ENCODE measurements at places on chromosomes 5 and 9.

- no peak for DNase-seq
Measured at GRCh38 chr5:14851999-14852526, 19.5 kb downstream of the ANKH start.

GRCh38 chr9:94783102-94783682, 56.7 kb downstream of the AOPEP start:
- DNase-seq = peak; percentile 69

GRCh38 chr5:38831909-38832308, 13.9 kb upstream of the OSMR start:
- DNase-seq = no peak

DNA sequence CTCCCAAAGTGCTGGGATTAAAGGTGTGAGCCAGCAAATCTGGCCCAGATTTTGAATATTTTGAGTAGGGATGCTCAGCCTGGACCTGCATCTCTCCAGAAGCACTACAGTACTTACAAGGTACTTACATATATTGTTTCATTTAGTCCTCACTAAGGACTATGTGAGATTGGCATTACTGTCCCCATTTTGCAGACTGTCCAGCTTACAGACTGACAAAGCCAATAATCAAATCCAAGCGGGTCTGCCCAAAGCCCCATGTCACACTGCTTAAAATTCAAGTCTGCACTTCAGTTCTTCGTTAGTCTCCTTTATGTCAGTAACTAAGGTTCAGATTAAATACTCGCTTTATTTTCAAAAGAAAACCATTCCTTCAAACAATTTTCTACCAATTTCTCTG, 7.1 kb downstream of the MAPKAP1 start:
- no peak for DNase-seq

DNA sequence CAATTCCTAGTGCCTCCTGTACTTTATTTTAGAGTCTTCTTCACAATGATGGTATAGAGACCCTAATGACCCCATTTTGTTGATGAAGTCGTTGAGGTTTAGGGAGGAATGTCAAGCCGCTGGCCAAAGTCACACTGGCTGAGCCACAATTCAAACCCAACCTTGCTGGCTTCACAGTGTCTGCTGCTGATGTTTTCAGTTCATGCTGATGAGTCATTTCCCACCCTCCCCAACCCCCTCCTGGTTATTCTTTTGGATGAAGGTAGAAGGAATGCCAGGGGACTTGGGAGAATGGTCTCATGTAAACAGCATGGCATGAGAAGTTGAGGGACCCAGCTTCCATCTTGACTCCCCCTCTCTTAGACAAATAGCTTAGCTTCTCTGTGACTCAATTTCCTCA, 68.6 kb downstream of the TMEM252 start:
- DNase-seq = no peak

DNA sequence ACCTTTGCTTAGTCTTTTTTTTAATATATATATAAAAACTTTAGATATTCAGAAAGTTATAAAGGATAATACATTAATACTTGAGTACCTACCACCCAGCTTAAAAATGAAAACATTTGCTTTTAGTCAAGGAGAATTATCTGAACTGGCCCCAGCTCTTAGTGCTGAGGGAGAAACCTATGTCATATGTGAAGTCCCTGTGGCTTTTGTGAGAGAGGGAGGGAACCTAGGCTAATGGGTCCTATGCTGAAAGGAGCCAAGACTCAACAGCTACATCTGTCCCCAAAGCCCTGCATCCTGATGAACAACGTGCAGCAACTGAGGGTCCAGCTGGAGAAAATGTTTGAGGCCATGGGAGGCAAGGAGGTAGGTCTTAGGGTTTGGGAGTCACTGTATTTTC, 92.0 kb upstream of the RUSC2 start:
- DNase-seq = no peak

DNA sequence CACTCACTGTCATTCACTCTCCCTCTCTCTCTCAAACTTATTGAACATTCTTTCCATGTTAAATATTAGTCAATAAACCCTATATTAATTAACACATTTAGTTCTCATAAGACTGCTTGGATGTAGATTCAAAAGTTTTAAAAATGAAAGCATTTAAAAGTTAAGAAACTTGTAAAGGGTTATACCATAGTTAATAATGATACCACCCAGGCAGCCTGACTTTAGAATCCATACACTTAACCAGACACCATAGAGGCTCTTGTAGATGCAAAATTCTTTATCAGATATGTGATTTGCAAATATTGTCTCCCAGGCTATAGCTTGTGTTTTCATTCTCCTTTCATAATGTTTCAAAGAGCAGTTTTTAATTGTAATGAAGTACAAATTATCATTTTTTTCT, 335.8 kb upstream of the ACTBL2 start:
- no peak for DNase-seq

GRCh38 chr9:89799766-89800165, 195.0 kb downstream of the GADD45G start:
- no peak for DNase-seq

DNA sequence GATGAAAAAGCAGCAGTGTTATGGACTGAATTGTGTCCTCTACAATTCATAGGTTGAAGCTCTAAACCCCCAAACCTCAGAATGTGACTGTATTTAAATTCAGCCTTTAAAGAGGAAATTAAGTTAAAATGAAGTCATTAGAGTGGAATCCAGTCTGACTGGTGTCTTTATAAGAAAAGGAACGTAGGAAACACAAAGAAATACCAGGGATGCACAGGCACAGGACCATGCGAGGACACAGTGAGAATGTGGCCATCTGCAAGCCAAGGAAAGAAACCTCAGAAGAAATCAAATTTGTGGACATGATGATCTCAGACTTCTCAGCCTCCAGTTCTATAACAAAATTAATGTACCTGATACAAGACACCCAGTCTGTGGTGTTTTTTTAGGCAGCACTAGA, 971.2 kb upstream of the CDH9 start:
- DNase-seq = no peak

- DNase-seq = no peak
Measured at GRCh38 chr5:133657036-133657435, 44.7 kb upstream of the FSTL4 start.

DNA sequence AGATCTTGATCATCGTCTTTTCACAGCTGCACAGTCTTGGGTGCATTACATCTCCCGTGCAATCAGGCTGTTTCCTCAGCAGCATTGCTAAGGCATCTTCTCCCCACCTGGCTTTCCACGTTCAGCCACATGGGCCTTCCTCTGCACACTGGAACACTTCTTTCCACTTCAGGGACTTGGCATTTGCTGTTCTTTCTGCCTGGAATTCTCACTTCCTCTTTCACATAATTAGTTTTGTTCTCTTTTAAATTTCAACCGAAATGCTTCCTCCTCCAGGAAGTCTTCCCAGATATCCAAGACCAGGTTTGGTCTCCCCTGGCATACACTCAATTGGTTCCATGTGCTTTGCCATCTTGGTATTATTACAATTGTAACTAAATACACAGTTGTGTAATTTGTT, 43.8 kb downstream of the WHRN start:
- DNase-seq = no peak

- DNase-seq = no peak
Measured at GRCh38 chr5:124330595-124331220, 415.7 kb downstream of the ZNF608 start.

DNA sequence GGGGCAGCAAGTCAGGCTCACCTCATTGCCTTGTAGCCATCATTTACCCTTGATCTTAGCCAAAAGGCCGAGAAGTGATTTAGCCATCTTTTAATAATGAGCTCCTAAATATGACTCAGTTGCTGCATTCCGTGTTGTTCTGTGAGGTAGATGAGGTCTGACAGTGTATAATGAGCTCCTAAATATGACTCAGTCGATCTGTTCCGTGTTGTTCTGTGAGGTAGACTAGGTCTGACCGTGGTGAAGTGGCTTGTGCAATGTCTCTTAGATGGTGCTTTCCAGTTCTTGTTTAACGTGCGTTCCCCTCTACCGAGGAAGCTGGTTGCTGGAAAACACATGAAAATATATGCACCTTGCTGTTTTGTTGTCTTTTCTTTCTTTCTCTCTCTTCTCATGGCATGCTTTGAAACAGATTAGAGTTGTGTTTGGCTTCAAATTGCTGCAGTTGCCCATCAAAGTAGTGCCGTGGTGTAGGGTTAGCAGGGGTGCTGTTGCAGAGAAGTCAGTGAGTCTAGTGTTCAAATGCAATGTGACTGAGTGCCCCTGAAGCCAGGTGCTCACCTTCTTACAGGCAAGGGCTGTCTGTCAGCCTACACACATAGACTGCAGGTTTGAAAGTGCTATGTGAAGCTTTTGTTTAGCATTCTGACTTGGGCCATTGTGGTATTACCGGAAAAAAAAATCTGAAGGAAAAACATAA, 118.6 kb downstream of the KDM4C start:
- no peak for DNase-seq

DNA sequence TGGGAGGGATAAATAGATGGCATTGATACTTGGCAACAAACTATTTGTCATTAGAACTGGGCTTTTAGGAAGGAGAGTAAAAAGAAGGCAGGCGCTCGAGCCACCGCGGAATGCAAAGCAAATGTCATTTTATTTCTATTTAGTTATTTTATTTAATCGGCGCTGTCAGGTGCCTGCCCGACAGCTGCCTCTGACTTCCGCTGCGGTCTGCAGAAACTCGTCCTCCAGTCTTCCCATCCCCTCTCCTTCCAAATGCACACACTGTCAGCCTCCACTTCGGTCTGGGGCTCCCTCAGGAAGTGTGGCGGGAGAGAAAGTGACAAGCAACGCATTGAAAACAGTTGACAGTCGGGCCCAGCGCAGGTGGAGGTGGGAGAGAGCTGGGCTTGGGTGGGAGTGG, 29.3 kb downstream of the ASS1 start:
- no peak for DNase-seq

- DNase-seq = no peak
Measured at GRCh38 chr5:75239681-75240080, 3.0 kb upstream of the ANKRD31 start.

DNA sequence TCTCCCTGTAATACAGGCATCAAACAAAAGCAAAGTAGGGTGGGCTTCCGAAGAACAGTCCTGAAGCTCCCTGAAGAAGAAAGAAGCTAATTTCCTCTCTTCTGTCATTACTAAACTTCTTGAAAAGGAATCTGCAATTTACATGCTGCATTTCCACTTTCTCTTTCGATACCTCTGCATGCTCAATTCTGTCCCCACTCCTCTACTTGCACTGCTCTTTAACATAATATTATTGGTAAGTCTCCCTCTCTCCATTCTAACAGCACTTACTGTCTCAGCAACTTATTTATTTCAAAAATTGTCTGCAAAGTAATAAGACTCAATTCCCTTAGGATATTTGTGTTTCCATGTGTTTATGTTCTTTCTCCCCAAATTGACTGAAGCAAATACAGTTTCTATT, 3.9 kb upstream of the PLPP1 start:
- no peak for DNase-seq

GRCh38 chr9:136231478-136232297, 13.9 kb downstream of the QSOX2 start:
- DNase-seq = no peak

GRCh38 chr5:143231973-143232812, 171.3 kb downstream of the NR3C1 start:
- DNase-seq = no peak

DNA sequence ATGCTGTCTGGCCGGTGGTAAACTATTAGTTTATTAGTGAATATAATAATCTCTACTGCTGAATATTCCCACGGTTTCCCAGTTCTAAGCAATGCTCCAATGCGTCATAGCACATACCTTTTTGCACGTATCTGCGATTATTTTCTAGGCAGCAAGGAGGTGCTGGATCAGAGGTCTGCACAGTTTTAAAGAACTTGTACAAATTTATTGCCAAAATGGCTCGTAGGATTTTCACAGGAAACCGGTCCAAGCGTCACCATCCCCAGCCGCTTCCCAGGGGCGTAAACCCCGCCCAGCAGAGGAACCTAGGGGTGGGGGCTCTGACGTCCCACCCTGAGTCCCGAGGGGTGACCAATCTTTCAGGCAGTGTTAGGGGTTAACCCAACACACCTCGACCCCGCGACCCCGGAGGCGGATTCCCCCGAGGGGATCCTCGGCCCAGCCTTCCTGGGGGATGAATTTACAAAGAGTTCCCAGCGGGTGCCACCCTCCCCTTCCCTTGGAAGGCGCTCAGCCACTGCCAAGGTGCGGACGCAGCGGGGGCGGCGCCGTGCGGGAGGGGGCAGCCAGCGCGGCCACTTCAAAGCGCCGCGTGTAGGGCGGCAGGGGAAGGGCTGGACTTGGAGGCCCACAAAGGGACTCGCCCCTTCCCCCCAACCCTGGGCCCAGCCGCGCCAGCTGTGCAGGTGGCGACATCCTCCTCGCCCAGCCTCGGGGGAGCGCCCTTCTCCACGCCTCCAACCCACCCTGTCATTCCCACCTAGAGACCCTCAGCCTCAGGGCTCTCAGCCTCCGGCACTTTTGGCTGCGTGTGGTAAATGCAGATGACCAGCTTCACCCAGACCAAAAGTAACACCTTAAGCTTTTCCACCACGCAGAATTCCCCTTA, 43.5 kb upstream of the TCF7 start:
- no peak for DNase-seq

DNA sequence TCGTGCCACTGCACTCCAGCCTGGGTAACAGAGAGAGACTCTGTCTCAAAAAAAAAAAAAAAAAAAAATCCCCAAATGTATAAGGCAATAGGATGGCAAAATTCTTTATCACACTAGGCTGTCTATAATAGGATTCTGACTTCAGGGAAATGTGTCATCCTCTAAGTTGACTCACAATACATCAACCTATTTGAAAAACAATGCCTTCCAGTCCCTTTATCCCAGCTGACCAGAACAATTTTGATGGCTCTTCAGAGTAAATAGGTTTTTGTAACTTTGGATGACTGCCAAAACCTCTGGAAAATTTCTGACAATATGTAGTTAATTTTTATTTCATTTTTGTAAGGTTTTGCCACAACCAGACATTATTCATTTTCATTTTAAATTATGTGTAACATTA, 184.1 kb downstream of the CCDC192 start:
- DNase-seq = no peak

DNA sequence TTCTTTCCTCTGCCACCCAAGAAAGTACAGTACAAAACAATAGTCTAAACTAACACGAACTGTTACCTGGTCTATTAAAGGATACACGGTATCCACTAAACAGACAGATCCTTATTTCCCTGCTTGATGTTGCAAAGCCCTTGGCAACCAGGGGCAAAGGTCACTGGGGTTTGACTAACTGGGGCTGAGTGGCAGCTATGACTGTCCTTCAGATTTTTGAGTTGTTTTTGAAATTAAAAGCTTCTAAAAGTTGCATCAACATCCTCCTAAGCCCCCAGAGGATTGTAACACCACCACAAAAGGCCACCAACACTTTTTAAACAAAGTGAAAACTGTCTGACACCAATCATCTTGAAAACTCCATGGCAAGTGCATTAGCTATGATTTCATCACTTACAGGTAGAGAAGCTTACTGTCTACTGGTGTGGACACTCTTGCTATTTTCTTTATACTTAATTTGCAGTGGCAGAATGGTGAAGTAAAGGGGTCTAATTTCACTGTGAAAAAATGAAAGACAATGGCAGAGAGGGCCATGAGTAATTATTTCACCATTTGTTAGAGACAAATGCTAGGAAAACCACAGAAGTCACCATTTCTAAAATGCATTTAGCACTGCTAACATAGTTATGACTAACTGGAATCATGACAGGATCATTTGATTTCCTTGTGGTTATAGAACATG, 292.4 kb downstream of the EFNA5 start:
- DNase-seq = no peak
